Endothelial cell (in vitro differentiated cells): ENCODE measurements at places on chromosomes 1 and 21.

- H3K4me1 ChIP-seq, result peaks cover 32% of the 10 kb centered on the region
- H3K36me3 ChIP-seq, result peaks cover 11% of the 10 kb centered on the region
- H3K27me3 ChIP-seq, result peaks cover 12% of the 10 kb centered on the region
- DNase-seq, result peak; percentile 83
- H3K4me3 ChIP-seq, result peak overlapping the region; percentile 23
Measured at GRCh38 chr1:2279210-2279639, 51.1 kb downstream of the SKI start.

DNA sequence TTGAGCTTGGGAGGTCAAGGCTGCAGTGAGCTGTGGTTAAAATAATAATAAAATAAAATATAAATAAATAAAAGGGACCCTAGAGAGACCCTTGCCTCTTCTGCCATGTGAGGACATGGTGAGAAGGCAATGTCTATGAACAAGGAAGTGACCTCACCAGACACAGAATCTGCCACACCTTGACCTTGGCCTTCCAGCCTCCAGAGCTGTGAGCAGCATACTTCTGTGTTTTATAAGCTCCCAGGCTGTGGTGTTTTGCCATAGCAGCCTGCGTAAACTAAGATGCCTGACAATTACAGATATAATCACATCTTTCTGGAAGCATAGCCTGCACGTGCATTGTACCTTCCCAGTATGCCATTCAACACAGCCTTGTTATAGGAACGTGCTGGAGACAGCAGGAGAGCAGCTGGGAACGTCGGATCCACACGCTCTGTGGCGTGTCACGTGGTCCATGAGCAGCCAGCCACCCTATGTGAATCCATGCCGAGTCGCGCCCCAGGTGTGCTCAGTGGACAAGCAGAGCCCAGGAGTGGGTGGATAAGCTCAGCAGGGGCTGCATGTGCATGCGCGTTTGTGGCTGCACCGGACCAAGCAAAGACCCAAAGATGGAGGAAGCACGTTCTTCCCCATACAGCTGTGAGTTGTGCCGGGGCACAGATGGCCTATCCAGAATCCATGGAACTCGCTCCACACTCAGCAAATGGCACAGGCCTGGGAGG lies 17.8 kb downstream of the WNT9A start:
- H3K4me3 ChIP-seq, result no peak overlapping the region
- no peaks in the 10 kb centered on the region for H3K36me3 ChIP-seq
- H3K27ac ChIP-seq, result no peak overlapping the region
- H3K27me3 ChIP-seq, result peaks cover 13% of the 10 kb centered on the region
- H3K4me1 ChIP-seq, result no peaks in the 10 kb centered on the region
- DNase-seq, result no peak

GRCh38 chr21:33023574-33024200 lies 2.0 kb upstream of the OLIG2 start:
- H3K4me1 ChIP-seq, result peaks cover 23% of the 10 kb centered on the region
- H3K4me3 ChIP-seq, result peak overlapping the region; percentile 57
- no peak overlapping the region for H3K27ac ChIP-seq
- peaks cover 10% of the 10 kb centered on the region for H3K36me3 ChIP-seq
- peaks cover 22% of the 10 kb centered on the region for H3K27me3 ChIP-seq

DNA sequence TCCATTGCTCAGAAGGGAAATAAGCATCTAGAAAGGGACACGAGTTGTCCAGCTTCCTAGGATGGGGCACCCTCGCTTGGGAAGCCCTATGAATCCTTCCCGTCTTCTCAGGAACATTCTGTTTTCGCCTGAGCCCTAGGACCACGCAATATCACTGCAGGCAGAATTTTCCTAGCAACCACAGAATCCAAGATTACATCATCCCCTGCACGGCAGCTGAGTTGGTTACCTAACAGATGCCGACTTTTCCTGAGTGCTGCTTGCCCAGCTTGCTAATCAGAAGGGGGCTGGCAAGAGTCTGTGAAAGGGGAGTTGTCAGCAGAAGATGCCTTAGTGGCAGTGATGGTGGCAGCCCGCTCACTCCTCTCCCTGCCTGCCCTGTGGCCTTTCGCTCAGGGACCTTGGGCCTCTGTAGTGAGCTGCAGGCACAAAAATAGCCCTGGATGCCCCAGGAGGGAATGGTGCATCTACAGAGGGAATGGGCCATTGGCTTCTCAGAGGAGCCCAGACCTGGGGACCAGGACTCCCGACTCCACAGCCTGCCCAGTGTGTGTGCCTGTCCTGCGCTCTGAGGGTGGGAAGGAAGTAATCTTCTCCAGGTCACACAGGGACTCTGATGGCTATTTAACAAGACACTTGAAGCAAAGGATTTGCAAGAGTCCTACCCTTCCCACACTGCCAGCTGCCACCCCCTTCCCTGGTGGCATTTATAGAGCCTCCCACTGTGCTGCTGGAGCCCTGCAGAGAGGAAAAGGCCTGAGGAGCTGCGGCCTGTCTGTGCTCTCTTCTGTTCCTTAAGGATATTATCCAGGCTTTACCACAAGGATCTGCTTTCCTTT lies 28.9 kb upstream of the CLSTN1 start:
- H3K4me1 ChIP-seq, result no peaks in the 10 kb centered on the region
- no peak for DNase-seq
- H3K36me3 ChIP-seq, result peaks cover 12% of the 10 kb centered on the region
- no peak overlapping the region for H3K4me3 ChIP-seq
- H3K27me3 ChIP-seq, result no peaks in the 10 kb centered on the region
- no peak overlapping the region for H3K27ac ChIP-seq

- no peak overlapping the region for H3K27ac ChIP-seq
- no peak for DNase-seq
- no peaks in the 10 kb centered on the region for H3K36me3 ChIP-seq
- no peak overlapping the region for H3K4me3 ChIP-seq
- H3K27me3 ChIP-seq, result no peaks in the 10 kb centered on the region
- H3K4me1 ChIP-seq, result no peaks in the 10 kb centered on the region
Measured at GRCh38 chr1:236303675-236304074, 21.9 kb upstream of the ERO1B start.

GRCh38 chr1:221294242-221294641 lies 415.0 kb downstream of the HLX start:
- no peaks in the 10 kb centered on the region for H3K4me1 ChIP-seq
- H3K4me3 ChIP-seq, result no peak overlapping the region
- no peak for DNase-seq

DNA sequence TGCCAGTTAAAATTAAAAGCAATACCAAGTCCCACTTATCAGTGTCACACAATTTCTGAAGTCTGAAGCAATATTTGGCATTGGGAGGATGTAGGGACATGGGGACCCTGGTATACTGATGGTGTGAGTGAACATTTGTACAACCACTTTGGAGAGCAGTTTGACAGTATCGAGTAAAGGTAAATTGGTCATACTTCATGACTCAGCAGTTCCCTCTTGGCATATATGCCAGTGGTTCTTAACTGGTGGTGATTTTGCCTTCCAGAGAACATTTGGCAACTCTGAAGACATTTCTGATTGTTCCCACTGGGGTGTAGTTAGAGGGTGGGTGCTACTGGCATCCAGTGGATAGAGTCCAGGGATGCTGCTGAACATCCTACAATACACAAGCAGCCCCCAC lies 19.7 kb downstream of the FMOD start:
- no peaks in the 10 kb centered on the region for H3K36me3 ChIP-seq
- no peak for DNase-seq
- peaks cover 8% of the 10 kb centered on the region for H3K27me3 ChIP-seq
- peaks cover 19% of the 10 kb centered on the region for H3K4me1 ChIP-seq

DNA sequence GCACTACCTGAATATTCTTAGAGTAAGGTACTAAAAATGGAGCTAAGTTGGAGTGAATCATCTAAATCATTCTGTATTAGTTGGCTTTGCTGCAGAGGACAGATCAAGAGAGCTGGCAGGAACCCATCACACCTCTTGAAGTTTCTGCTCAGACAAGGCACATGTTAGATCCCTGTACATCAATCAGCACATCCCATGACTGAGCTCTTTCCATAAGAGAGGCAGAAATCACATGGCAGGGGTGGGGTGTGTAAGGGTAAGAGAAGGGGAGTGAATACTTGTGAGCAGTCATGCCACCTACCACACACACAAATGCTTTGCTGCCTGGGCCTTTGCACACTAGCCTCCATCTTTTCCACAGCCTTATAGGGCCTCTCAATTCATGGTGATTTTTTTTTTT lies 214.4 kb downstream of the SLC35F3 start:
- DNase-seq, result no peak
- no peaks in the 10 kb centered on the region for H3K27me3 ChIP-seq
- H3K4me1 ChIP-seq, result peaks cover 14% of the 10 kb centered on the region
- no peak overlapping the region for H3K4me3 ChIP-seq

GRCh38 chr1:158274797-158275196 lies 14.9 kb upstream of the CD1C start:
- no peak overlapping the region for H3K4me3 ChIP-seq
- no peak overlapping the region for H3K27ac ChIP-seq
- H3K27me3 ChIP-seq, result no peaks in the 10 kb centered on the region
- H3K36me3 ChIP-seq, result no peaks in the 10 kb centered on the region

- no peak overlapping the region for H3K27ac ChIP-seq
- no peak for DNase-seq
- H3K27me3 ChIP-seq, result no peaks in the 10 kb centered on the region
- peaks cover 8% of the 10 kb centered on the region for H3K4me1 ChIP-seq
- H3K36me3 ChIP-seq, result no peaks in the 10 kb centered on the region
Measured at GRCh38 chr1:192747943-192748342, 60.9 kb upstream of the RGS2 start.

DNA sequence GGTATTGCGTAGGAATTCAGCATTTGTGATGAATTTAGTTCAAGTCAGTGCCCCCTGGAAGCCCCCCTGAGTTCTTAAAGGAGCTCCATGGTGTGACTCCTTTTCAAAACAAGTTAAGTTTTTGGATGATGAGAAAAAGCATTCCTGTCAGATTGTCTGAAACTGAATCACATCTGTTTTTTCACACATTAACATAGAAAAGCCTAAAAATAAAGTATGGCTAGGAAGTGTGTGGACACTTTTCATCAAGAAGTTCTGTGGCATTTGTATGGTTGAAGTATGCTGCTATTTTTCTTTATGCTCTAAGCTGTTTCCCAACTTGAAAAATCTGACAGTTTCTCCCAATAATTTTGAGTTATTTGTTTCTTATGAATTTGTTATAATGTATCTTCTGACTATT lies 33.7 kb downstream of the PRDM2 start:
- no peak for DNase-seq
- H3K4me1 ChIP-seq, result peaks cover 4% of the 10 kb centered on the region
- no peak overlapping the region for H3K4me3 ChIP-seq

GRCh38 chr1:167502192-167502551 lies 16.2 kb downstream of the CD247 start:
- no peak for DNase-seq
- no peaks in the 10 kb centered on the region for H3K27me3 ChIP-seq
- H3K4me3 ChIP-seq, result no peak overlapping the region
- peaks cover 11% of the 10 kb centered on the region for H3K4me1 ChIP-seq
- H3K36me3 ChIP-seq, result no peaks in the 10 kb centered on the region

GRCh38 chr1:95954585-95954984 lies 720.6 kb downstream of the RWDD3 start:
- no peak overlapping the region for H3K27ac ChIP-seq
- H3K4me3 ChIP-seq, result no peak overlapping the region
- DNase-seq, result no peak
- H3K27me3 ChIP-seq, result peaks cover 2% of the 10 kb centered on the region
- H3K4me1 ChIP-seq, result peaks cover 43% of the 10 kb centered on the region
- H3K36me3 ChIP-seq, result no peaks in the 10 kb centered on the region

GRCh38 chr1:232467073-232467760 lies 162.7 kb downstream of the SIPA1L2 start:
- H3K36me3 ChIP-seq, result peaks cover 63% of the 10 kb centered on the region
- H3K27ac ChIP-seq, result no peak overlapping the region
- DNase-seq, result no peak
- peaks cover 11% of the 10 kb centered on the region for H3K4me1 ChIP-seq
- H3K4me3 ChIP-seq, result no peak overlapping the region

- H3K36me3 ChIP-seq, result no peaks in the 10 kb centered on the region
- H3K4me1 ChIP-seq, result no peaks in the 10 kb centered on the region
- no peak overlapping the region for H3K27ac ChIP-seq
- no peak overlapping the region for H3K4me3 ChIP-seq
- DNase-seq, result no peak
- H3K27me3 ChIP-seq, result no peaks in the 10 kb centered on the region
Measured at GRCh38 chr1:111272081-111272480, 18.6 kb upstream of the CHIA start.

GRCh38 chr1:86718786-86719185 lies 14.4 kb downstream of the SH3GLB1 start:
- H3K27me3 ChIP-seq, result no peaks in the 10 kb centered on the region
- peaks cover 9% of the 10 kb centered on the region for H3K36me3 ChIP-seq
- no peak for DNase-seq
- H3K4me3 ChIP-seq, result no peak overlapping the region

DNA sequence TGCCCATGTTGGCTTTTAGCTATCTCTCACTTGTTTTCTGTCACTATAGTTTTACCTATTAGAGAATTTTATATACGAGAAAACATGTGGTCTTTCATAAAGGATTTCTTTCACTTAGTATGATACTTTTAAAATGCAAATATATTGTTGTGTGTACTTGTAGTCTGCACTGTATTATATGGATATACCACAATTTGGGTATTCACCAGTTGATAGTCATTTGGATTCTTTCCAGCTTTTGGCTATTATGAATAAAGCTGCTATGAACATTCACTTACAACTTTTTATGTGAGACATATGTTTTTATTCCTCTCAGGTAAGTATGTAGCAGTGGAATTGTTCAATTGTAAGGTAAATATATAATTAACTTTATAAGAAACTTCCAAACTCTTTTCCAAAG lies 441.5 kb downstream of the GPATCH2 start:
- no peak for DNase-seq
- H3K27me3 ChIP-seq, result no peaks in the 10 kb centered on the region
- H3K36me3 ChIP-seq, result no peaks in the 10 kb centered on the region
- no peak overlapping the region for H3K4me3 ChIP-seq
- H3K4me1 ChIP-seq, result no peaks in the 10 kb centered on the region

GRCh38 chr1:116952738-116953275 lies 43.1 kb downstream of the PTGFRN start:
- no peak for DNase-seq
- H3K27me3 ChIP-seq, result no peaks in the 10 kb centered on the region
- peaks cover 4% of the 10 kb centered on the region for H3K36me3 ChIP-seq
- H3K4me3 ChIP-seq, result no peak overlapping the region
- peaks cover 6% of the 10 kb centered on the region for H3K4me1 ChIP-seq
